Hematopoietic multipotent progenitor cell treated with erythropoietin and hydrocortisone succinate and interleukin-3 and kit ligand, for 8 days (in vitro differentiated cells): ENCODE measurements at places on chromosomes 7 and 10.

DNA sequence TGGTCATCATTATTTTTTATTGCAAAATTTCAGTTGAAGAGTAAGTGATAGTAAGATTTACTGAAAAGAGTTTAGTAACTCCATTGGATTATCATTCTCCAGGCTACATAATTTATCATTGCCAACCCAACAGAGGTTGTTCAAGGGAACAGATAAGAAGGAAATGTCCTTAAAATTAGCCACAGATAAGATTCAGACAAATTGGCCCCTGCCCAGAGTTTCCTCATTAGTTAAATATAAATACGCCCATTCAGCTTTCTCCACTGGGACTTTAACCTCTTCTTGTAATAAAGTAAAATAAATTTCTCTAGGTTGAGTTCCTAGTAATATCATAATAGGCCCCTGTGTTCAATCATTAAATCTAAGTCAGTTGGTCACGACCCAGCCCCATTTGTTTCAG lies 27.7 kb upstream of the PHYHIPL start:
- DNase-seq, result no peak

GRCh38 chr7:47008461-47008860 lies 573.5 kb downstream of the TNS3 start:
- no peak for DNase-seq

GRCh38 chr10:82160307-82160706 lies 285.3 kb downstream of the NRG3 start:
- no peak for DNase-seq

DNA sequence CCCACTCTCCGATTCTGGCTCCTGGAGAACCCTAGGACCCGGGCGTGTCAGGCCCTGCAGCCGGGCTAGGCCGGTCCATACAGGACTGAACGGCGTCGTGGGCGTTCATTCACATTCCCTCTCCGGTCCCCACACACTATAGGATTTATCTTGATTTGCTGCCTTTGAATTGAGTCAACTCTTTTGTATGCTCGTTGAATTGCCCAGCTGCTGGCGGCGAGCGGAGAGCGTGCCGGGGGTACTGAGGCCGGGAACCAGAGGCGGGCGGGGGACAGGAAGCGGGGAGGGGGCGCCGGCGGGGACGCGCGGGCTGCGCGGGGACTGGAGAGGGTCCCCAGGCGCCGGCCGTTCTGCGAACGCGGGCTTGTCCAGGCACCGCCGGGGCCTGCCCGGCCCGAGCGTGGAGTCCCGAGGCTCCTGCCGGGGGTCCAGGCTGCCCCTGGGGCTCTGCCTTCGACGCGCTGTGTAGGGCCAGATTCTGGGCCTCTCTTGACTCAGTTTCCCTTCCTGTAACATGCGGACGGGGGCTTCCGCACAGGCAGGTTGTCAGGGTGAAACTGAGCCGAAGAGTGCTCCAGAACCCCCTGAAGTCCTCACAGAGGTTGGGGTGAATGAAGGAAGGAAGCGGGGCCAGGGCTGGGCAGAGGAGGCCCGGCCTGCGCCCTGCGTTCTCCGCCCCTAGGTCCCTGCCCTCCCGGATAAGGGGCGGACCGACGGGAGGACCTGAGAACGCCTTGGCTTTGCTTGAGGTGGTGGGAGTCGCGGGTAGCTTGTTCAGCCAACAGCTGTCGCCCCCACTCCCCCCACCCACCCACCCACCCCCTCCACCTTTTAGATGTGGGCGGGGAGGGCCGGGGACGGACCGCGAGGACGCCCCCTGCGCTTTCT lies 769 bp upstream of the ELFN1 start:
- DNase-seq, result peak; percentile 16
